ENCODE measurements at places on chromosomes 7 and 10.

GRCh38 chr10:52729271-52730104 is 43.1 kb downstream of the MBL2 start:
- DNase-seq, result peak; percentile 23

- DNase-seq, result no peak
Measured at GRCh38 chr7:34057956-34058355, 152.6 kb downstream of the BMPER start.

DNA sequence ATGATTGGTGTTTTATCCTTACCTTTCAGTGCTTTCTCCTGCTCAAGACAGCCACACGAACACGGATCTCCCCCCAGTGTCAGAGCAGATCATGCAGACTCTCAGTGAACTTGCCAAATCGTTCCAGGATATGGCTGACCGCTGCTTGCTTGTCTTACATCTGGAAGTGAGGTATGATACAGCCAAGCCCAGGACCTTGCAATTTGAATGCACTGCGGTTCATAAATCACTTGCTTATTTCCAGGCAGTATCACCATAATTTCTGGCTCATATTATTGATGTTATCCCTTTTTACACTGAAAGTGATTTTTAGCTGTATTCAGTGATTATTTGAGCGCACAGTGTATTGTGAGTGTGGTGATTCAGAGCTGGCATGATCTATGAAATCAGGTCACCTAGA is 129.7 kb upstream of the LRGUK start:
- DNase-seq, result no peak

- DNase-seq, result no peak
Measured at GRCh38 chr10:65940816-65941662, 984.8 kb upstream of the LRRTM3 start.

- DNase-seq, result no peak
Measured at GRCh38 chr7:100676501-100677306, 3.2 kb downstream of the GNB2 start.

DNA sequence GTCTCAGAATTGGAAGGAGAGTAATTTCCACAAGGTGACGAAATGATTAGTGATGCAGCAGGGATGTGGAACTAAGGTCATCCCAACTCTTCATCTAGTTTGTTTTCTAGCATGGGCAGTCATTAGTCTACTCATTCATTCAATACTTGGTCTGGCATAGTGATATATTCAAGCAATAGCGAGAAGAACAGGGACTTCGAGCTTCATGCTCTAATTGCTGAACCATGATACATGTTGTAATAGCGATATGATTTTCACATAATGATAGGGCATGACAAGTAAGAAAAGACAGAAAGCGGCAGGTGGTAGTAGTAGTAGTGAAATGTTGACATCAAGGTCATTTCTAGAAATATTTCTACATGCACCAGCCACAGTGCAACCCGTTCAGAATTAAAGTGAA is 652.1 kb downstream of the PHTF2 start:
- no peak for DNase-seq

DNA sequence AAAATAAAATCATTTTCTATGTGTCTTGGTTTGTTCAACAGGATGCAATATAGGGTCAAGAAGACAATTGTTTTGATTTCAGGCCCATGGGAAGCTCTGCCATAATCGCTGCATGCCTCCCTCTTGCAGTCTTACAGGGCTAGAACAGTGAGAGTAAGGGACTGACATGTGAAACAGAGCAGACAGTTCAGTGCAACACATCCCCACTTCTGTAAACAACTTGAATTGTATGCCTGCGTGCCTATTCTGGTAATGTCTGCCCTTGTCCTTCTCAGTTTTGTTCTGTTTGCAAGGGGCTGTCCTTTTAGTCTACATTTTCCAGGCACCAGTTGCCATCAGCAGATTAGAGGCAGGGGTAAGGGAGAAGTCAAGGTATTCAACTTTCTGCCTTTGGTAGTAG is 34.8 kb upstream of the GPR37 start:
- DNase-seq, result no peak

DNA sequence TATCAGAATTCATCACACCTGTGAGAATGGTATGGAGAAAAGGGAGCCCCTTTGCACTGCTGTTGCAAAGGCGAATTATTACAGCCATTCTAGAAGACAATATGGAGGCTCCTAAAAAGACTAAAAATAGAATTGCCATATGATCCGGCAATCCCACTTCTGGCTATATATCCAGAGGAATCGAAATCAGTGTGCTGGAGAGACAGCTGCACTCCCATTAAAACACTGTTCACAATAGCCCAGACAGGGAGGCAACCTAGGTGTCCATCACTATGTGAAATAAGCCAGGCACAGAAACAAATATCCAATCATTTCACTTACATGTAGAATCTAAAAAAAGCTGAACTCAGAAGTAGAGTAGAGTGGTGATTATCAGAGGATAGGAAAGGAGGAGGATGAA is 26.0 kb upstream of the GJD4 start:
- no peak for DNase-seq

DNA sequence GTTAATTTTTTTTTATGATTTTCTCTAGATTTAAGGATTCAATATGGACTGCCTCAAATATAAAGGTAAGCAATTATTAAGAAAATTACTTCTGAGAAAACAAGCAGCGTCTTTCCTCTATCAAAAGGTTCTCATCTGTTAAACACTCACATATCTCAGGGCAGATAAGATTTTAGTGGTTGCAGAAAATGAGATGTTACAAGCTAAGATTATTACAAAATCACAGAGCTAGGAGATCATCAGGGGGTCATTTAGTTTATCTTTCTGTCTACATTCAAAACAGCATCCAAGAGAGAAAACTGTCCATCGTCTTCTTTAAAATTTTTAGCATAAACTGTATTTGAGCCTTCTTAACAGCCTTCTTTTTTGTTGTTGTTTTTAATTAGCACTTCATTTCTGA is 29.1 kb upstream of the RHOBTB1 start:
- no peak for DNase-seq

DNA sequence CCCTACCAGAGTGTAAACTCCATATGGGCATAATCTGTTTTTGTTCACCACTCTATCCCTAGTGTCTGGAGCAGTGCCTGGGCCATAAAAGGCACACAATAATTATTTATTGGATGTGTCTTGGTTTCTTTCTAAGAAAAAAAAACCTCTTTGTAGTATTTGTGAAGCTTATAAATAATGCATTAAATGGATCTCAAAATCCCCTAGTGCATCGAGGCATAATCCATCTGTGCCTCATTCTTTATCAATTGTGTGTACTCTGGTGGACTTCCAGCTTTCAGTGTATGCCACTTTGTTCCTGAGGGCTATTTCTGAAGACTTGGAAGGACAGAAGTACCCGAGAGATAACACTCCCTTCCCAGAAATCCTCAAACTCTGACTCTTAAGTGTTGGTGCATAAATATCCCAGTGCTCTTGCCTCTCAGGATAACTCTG is 255.0 kb upstream of the PHYHIPL start:
- DNase-seq, result no peak

GRCh38 chr7:159023206-159023605 is 121.5 kb downstream of the VIPR2 start:
- DNase-seq, result no peak

DNA sequence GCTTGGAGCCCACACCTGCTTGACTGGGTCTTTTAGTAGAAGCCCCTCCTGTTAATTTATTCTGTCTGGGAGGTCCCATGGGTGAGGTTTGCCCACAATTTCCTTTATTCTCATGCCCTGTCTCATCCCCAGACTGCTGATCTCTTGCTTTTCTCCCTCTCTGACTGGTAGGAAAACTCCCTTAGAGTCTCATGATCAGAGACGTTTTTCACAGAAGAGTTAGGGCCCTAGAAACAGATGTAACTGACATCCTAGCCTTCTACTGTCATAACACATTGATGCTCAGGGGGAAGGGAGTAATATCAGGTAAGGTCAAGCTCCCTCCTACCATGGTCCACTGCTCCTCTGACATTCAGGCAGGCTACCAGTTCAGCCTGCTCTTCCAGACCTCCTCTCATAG is 43.7 kb upstream of the WASL start:
- no peak for DNase-seq

DNA sequence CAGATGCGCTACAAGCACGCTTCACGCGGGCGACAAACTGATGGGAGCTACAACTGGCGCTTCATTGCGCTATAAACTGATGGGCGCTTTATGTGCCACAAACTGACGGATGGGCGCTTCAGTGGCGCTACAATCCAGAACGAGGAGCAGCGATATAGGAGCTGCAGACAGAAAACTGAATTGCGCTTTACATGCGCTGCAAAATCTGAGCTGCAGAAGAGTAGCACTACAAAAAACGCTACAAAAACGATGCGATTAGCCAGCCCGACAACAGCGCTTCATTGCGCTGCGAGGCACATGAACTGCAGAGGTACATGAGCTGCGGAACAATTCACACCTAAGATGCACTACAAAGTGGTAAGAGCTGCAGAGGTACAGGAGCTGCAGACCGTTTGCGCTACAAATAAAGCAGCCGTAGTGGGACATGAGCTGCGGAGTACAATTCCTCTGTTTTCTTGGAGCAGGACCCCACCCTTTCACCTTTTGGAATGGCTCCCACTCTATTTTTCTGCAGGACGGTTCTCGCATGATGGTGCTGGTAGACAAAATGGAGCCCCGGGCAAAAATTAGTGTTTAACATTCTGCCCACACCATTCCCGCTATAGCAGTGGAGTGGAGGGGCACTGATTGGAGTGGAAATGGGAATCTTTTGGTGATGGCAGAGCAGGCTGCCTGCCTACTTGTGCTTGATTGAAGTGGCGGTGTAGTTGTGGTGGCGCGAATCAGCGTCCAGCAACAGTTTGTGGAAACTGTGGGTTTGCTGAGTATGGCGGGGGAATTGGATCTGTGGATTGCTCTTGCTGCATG is 1.2 kb upstream of the SGCE start:
- peak; percentile 55 for DNase-seq

DNA sequence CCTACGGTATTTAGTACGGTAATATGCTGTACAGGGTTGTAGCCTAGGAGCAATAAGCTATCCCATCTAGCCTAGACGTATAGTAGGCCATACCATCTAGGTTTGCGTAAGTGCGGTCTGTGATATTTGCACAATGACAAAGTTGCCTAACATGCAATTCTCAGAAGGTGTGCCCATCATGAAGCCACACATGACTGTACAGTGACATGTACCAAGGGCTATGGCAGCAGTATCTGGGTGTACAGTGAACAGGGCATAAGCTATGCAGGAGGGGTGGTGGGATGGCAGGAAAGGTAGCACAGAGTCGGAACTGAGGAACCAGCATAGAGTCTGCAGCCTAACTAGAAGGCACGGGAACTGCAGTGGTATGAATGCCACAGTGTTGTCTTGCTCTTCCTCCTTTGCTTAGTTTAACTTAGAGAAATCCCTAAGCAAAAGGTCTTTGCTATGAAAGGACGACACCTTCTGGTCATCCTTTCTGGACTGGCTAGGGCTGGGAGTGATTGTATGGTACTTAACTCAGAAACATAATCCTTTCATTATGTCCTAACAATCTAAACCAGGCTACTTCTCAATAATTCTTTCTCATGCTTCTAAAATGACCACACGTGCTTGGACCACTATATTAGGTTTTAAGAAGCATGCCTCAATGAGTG is 93.5 kb downstream of the DYNC1I1 start:
- no peak for DNase-seq

DNA sequence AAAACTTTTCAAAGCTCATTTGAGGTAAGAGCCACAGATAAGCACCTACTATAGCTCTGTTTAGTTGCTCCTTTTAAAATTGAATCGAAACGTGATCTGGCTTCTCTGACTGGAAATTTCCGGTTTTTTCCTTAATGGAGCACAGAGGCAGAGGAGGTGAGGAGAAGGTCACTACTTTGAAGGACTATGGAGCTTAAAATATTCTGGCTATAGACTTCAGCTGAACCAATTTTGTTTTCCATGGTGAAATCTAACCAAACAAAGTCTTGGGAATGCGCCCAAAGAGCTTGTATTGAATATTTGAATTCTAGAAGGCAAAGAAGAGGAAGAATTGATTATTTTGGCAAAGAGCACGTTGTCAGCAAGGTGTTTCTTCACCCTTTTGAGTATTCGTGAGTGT is 711.1 kb downstream of the SUGCT start:
- DNase-seq, result no peak

DNA sequence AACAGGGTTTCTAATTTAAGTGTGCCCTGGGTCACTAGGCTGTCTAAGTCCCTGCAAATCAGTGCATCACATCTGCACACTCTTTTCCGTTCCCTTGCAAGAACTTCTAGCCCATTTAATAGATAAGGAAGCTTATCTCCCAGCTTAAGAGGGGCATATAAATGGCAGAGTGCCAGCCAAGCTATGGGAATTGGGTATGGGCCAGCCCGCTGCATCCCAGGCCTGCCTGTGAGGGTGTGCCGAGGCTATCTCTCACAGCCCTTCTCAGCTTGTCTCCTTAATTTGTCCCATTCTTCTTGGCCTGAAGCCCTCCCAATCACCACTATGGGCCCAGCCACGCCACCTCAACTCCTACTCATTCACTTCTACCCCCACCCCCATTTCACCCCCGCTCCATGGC is 14.7 kb downstream of the AQP1 start:
- no peak for DNase-seq

DNA sequence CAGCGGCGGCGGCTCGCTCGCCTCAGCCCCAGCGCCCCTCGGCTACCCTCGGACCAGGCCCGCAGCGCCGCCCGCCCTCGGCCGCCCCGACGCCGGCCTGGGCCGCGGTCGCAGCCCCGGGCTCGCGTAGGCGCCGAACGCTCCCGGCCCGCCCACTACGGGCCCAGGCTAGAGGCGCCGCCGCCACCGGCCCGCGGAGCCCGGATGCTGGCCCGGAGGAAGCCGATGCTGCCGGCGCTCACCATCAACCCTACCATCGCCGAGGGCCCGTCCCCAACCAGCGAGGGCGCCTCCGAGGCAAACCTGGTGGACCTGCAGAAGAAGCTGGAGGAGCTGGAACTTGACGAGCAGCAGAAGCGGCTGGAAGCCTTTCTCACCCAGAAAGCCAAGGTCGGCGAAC is 18.2 kb upstream of the TSPAN33 start:
- DNase-seq, result no peak

DNA sequence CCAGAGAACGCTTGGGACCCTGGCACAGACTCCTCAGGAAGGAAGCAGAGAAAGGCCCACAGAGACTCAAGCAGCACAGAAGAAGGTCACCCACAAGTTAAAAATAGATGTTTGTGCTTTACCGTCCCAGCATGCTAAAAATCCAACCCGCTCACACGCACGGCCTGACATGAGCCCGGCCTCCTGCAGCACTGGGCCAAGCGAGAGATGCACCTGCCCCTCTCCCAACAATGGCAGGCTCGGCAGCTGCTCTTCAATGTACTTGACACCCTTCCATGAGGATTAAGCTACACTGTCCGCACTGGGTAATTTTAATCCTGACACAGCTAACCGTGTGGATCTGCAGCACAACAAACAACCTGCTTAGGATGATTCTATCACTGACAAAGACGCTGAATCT is 9.3 kb downstream of the DIP2C start:
- DNase-seq, result no peak

DNA sequence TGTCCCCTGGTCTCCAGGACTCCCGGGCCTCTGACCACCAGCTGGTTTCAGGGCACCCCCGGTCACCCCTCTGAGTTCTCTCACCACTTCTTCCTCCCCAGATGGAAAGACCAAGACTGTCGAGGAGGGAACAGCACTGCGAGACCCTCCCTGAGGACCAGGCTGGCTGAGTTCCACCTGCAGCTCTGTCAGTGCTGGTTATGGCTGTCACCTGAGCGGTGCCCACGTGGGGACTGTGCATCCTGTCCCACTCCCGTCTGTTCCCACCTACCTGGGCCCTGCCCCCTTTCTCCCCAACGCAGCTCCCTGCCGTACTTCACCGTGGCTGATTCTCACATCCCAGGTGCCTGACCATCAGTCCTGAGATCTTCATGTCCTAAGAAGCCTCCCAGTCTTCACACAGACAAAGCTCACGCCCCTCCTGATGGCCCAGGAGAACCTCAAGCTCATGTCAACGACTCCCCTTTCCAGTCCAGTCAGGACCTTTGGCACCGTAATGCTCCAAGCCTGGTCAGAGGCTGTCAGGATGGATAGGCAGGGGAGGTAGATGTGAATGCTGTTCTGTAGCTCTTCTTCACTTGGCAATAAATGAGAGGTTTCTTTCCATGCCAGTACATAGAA is 159.7 kb downstream of the USP6NL start:
- DNase-seq, result no peak

All from EL (cell line).